Thoracic aorta endothelial cell (primary cell): ENCODE measurements at places on chromosomes 4 and X. TPM values are rescaled to one million over a fixed set of nuclear protein-coding genes. Genes with fewer than 3 reads are reported as not detected.

The ZNF157 gene
- under 0.01 TPM in 1 of 2 replicates, not detected in the other for total RNA-seq

The TMPRSS11D gene
- total RNA-seq, result not detected in 2 replicates

The RXFP1 gene
- total RNA-seq, result not detected in 2 replicates

The OTOP1 gene
- not detected in 2 replicates for total RNA-seq

The SMIM10 gene
- total RNA-seq, result 1.5 and 2.0 TPM in 2 replicates

The PCDH19 gene
- 1.1 and 1.6 TPM in 2 replicates for total RNA-seq

The SLC7A11 gene
- 228 and 242 TPM in 2 replicates for total RNA-seq

The DAPP1 gene
- total RNA-seq, result not detected in 2 replicates

The TMEM164 gene
- total RNA-seq, result 20.7 and 21.2 TPM in 2 replicates

The FOXR2 gene
- not detected in 2 replicates for total RNA-seq

The CACNA1F gene
- not detected in 2 replicates for total RNA-seq

The GAB1 gene
- 29.4 and 41.1 TPM in 2 replicates for total RNA-seq

The HTRA3 gene
- 1.9 and 3.9 TPM in 2 replicates for total RNA-seq

The HMGN5 gene
- 1.9 and 2.7 TPM in 2 replicates for total RNA-seq

The MAGEC1 gene
- not detected in 2 replicates for total RNA-seq

The NR3C2 gene
- total RNA-seq, result 20.1 and 33.7 TPM in 2 replicates

The NAA11 gene
- not detected in 2 replicates for total RNA-seq

The PPEF1 gene
- total RNA-seq, result not detected in 2 replicates

The CASP6 gene
- 42.7 and 56.2 TPM in 2 replicates for total RNA-seq
